Activated CD4-positive, alpha-beta T cell treated with anti-CD3 and anti-CD28 coated beads for 36 hours (primary cell): ENCODE measurements at places on chromosomes 2 and 18.

DNA sequence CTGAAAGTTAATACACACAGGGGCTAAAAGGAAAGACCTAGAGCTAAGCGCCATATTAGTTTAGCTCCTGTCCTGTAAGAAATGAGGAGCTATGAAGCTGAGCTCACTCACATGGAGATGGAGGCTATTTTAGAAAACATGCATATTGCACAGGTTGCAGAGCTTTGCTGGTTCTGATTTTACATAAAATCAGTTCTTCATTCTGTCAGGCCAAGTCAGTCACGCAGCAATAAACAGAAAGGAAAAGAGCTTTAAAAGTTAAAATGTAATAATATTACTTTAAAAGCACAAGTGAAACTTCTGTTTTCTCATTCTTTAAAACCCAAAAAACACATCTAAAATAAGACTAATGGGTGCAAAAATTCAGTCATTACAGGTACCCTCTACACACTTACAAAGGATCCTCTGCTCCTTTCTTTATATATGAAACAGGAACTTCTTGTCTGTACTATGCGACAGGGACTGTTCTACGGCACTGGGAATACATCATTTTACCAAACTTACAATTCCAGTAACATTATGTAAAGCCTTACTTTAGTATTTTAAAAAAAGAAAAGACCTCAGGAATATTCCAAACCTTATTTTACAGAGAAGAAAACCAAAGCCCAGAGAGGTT is 113.8 kb downstream of the THADA start:
- DNase-seq: no peak

GRCh38 chr2:181656450-181657291 is at the start of gene CERKL:
Gene CERKL (minus strand): TSS chr2:181657105. CDS start chr2:181657006, 99 bp downstream.
- peak; percentile 48 for DNase-seq

GRCh38 chr18:70288171-70288850 is 534 bp upstream of the SOCS6 start:
- DNase-seq: peak; percentile 24

- DNase-seq: no peak
These were observed 677 bp upstream of the TMEM178A start for GRCh38 chr2:39664888-39665591.

DNA sequence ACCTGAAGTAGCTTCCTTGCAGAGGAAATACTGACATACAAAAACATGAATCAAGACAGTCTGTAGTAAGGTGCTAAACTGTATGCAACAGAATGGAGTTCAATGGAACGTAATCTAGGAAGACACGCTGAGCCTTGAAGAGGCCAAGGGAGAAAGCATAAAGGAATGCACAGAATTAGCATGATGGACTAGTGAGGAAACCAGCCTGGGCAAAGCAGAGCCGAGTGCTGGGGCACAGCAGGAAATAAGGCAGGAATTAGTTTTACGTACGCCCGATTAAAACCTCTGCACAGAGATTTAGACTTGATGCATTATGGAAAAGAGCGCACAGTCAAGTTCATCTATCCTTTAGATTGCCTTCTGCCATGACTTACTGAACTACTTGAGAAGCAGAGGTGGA is 200.3 kb downstream of the DLGAP1 start:
- DNase-seq: no peak

- DNase-seq: no peak
These were observed 162.3 kb upstream of the ZEB2 start for GRCh38 chr2:144682248-144682647.

- DNase-seq: no peak
These were observed 154.0 kb downstream of the MBP start for GRCh38 chr18:76978616-76979015.

DNA sequence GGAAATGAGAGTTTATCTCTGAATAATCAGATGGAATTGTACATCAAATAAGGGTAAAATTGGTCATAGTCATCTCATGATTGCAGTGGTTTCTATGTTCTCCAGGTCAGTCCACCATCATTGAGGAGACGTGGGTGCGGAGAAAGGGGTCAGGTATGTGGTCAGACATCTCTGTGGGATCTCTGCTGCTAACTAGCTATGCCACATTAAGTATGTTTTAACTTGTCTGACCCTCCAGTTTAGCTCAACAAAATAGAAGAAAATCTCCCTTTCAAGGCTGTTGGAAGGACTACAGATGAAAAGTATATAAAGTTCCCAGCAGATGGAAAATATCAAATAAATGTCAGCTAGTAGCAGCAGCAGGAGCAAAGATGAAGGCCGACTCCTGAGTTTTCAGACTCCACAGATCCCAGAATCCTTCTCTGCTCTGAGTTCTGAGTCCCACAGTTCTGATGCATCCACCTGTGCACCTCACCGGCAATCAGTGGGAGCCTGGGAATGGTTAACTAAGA is 106.6 kb upstream of the CYP1B1 start:
- DNase-seq: no peak

DNA sequence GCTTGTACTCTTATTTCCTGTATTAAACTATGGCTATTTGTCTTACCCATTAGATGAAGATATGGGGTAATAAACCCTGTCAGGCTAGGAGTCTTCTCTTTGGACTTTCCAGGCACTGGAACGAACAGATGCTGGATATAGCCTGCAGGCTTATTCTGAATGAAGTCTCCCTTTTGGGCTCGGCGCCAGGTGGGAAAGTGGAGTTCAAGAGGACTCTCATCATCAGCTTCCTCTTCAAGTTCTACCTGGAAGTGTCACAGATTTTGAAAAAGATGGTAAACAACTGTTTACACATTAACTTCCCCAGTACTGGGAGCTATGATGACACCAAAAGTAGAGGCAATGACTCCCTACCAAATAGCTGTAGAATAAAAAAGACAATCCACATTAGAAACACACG is 27.9 kb downstream of the AOX1 start:
- no peak for DNase-seq

GRCh38 chr2:119339562-119339923 is 27.1 kb downstream of the C2orf76 start:
- DNase-seq: no peak

GRCh38 chr2:205543937-205544702 is 138.2 kb upstream of the NRP2 start:
- no peak for DNase-seq

DNA sequence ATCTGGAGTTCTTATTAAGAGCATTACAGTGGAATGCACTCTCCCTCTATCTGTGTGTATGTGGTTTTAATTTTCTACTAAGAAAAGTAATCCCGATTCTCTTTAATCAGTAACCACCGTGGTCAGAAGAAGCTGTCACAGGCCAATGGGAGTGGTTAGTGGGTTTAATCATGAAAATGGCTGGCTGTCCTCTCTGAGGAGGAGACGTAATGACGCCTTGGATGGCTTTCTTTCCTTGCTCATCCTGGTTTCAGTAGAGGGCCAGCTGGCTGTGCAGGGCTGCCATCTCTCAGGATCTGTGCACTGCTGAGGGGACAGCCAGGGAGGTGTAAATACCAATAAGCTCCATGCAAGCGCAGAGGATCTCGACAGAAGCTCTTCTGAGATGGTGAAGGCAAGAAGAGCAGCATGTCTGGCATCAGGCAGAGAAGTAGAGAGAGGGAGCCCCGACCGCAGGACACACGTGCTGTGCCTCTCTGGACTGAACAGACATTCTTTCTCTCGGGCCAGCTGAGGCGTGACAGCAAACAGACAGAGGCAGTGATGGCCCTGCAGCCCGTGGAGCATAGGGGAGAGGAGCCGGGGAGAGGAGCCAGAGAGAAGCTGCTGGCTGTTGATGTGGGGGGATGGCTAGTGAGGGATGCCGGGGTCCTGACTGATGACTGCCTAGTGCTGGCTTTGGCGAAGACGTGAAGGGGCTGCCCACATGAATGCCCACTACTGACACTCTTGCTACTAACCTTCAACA is 65.1 kb upstream of the DAPL1 start:
- DNase-seq: no peak

- DNase-seq: no peak
These were observed 20.2 kb downstream of the ZCCHC2 start for GRCh38 chr18:62543021-62543420.

DNA sequence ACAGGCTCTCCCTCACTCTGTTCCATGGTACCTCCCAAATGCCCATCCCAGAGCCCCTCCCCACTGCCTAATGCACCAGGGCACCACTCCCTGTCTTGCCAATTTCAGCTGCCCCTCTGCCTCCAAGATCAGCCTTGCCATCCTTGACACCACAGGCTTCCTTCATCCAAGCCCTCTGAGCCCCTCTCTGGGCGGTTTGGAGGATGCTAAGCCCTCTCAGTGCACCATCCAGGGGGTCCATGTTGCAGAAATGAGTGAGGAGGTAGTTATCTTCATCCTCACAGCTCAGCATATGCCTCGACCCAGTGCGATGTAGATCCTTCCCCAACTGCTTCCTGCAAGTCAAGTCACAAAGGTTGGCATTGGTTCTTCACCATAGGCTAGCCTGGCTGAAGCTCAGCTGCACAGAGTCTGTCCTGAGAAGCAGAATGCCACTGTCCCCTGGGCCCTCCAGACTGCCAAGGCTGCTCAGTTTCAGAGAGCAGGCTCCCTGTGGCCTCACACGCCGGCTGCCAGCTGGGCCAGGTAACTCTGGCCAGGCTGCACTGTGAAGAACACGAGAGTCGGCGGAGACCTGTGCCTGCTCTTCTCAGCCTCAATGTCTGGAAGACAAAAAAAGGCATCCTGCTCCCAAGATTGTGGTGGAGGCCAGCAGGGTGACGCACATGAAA is 9.9 kb upstream of the MAP3K2 start:
- DNase-seq: no peak

DNA sequence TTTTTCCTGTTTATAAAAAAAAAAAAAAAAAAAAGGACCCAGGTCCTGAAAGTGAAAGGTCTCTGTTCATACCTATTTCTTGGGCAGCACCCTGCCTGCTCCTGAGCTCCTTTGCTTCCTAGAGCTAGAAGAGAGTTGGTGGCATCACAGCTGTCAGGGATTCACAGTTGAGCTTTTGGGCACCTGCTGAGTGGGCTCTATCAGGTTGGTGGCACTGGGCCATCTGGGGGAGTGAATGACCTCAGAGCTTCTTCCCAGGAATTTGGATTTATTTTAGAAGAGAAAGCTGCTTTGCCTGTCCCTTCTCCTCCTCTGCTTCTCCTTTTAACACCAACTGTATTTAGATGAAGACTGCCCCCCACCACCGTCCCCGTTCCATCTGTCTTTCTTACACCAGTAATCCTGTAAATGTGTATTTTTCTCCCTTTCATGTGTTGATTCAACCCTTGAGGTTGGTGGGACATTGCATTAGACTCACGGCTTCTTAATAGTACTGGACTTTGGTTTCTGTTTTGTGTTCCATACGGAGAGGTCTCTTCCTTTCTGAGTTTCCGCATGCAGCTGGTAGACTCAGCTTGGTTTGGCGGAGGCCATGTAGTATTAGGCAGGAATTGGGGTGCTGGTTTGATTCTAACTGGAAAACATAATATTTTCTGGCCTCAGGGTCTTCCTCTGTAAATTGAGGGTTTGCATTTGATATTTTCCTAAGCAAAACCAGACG is 7.6 kb upstream of the MGAT5 start:
- DNase-seq: no peak

DNA sequence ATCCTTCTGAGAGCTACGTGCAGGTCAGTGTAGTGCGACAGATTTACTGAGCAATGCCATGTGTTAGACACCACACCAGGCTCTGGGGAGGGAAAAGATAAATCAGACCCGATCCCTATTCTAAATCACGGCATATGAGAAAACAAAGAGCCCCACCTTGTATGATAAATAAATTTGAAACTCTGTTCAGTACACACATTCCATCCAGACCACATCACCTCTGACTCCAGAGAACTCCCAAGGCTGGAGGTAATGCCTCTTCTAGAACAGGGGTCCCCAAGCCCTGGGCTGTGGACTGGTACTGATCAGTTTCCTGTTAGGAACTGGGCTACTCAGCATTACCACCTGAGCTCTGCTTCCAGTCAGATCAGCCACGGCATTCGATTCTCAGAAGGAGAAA is 77.3 kb downstream of the QPCT start:
- DNase-seq: no peak

GRCh38 chr18:6399776-6400175 is 14.9 kb downstream of the L3MBTL4 start:
- no peak for DNase-seq

DNA sequence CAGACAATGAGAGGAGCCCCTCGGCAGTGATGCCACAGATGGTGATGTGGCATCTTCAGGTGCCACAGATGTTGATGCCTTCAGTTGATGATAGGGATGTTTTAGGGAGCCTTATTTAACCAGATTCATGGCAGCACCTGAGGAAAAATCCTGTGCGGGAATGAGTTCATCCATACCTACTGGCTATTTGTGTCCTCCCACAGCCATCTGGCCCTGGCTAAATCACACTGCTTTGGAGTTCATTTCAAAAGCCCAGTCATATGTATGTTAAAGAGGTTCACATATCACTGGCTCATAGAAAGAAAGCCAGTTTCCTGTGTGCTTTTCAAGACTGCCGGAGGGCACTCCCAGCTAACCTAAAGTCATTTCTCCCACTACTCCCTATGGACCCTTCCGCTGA is 131.3 kb downstream of the MCFD2 start:
- DNase-seq: no peak

DNA sequence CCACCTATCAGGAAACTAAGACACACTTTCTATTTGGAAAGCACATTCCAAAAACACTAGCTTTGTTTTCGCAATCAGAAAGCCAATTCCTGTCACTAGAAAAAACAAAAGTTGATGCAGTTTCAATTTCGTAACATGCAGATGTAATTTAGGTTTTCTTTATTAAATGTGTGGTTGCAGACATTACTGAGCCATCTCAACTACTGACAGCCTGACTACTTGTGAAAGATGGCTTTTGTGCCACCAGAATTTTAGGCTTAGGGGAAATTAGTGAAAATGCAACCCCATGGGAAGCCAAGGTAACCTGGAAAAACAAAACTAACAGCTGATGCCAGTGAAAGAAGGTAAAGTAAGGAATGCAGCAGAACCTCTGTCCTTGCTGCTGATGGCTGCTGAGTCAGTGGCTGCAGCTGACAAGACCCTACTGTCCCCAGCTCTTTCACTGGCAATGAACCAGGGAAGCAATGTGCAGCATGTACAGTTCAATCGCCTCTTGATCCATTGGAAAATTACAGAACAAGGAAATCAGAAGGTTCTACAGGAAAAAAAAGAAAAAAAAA is 34.9 kb downstream of the FEZ2 start:
- no peak for DNase-seq

GRCh38 chr18:67586101-67586500 is 69.6 kb upstream of the DSEL start:
- no peak for DNase-seq

DNA sequence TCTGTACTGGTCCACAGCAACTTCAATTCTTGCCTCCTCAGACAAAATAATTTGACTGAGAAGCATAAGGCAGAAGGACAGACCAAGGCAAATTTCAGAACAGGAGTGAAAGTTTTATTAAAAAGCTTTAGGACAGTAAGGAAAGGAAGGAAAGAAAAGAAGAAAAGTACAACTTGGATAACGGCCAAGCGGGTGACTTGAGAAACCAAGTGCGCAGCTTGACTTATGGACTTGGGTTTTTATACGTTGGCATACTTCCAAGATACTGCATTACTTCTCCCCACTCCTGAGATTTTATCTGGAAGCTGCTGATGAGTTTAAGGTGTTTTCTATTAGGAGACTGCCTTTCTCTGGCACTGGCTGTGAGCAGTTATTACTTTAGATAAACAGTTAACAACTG is 64.7 kb downstream of the CCDC178 start:
- DNase-seq: no peak

GRCh38 chr18:78893281-78894032 is 86.2 kb upstream of the SALL3 start:
- no peak for DNase-seq
